ENCODE measurements at places on chromosomes 1 and 21.

GRCh38 chr1:211944733-211945500 is 90.4 kb downstream of the INTS7 start:
- no peak for DNase-seq

- DNase-seq, result no peak
Measured at GRCh38 chr1:2927393-2928360, 93.6 kb upstream of the ACTRT2 start.

GRCh38 chr1:225474986-225475820 is 47.4 kb upstream of the LBR start:
- peak; percentile 71 for DNase-seq

DNA sequence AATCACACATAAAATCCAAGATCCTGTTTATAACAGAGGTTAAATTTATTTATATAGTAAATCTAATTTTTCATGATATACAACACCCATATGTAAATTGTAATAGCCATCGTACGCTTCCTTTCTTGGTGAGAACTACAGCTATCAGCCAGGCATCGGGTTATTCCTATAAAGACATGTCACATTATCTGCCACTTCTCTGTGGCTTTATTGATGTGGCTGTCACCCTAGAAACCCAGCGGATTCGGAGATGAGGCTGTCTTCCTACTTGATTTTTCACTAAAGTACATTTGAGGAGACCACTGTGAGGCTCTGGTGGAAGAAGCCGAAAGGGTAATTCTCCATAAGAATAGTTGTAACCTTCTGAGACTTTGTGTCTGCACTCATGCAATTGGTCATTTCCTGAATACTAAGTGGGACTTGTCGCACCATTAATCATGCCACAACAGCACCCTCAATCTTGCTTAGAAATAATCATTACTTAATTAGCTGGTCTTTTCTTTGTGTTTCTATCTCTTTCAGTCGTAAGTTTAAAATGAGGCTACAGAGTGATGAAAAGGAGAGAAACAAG is 106.0 kb downstream of the NTNG1 start:
- no peak for DNase-seq

DNA sequence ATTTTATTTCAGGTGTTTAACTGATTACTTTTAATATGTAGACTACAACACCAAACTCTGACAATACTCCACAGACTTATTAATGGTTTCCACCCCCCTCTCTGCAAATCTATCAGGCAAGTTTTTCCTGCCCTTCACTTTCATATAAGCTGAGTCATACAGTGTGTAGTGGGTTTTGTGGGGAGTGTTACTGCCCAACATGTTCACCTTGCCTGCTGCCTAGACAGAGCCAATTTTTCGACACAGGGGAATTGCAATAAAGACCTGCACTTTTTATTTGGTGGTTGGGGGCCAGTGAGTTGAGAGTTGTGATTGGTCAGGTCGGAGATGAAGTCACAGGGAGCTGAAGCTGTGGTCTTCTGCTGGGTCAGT is 119.7 kb downstream of the PPIAL4G start:
- DNase-seq, result peak; percentile 32

GRCh38 chr1:13929313-13929712 is 229.3 kb downstream of the PRDM2 start:
- DNase-seq, result no peak

DNA sequence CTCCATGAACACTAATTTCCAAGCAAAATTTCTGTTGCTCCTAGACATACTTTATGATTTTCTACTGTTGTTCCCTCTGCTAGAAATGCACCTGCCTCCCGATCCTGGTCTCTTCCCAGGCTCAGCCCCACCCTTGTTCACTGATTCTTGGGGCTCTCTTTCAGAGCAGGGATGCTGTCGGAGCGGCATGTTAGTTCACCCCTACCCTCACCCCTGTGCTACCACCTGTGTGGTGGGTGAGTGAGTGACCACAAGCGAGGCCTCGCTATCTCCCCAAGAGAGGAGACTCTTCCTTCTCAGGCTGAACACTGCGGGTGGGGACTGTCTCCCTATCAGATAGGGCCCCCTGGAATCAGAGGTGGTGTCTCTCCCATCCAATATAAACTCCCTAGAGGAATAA is 4.9 kb upstream of the S100A8 start:
- DNase-seq, result no peak

DNA sequence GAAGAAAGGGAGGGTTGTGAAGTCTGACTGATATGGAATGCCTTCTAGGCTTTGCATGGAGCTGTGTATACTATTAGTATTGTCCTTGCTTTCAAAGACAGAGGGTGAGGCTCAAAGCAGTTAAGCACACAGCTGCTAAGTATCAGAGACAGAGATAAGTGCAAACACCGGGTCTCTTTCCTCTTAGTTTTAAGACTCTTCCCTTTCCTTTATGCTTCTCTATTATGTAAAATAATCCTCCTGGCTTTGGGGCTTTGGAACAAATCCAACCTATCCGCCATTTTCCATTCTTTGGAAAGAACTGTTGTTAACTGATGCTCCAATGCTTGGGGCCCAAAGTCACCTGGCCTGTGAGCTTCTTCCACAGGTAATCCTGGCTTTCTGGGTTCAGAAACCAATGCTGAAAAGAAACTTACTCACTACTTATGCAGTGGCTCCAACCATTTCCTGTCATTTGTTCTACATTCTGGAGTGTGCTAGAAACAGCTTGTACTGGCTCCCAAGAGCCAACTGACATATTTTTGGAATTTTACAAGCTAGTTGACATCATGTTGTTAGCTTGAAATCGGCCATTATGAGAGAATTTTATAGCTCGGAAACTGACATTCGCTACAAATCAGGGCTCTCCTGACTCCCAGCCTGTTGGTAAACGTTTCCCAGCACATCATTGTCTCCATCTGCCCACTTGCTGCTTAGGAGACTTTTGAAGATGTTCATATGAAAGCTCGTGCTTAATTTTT is 67.5 kb downstream of the DNTTIP2 start:
- no peak for DNase-seq

GRCh38 chr1:92653605-92654381 is 131.1 kb downstream of the EVI5 start:
- no peak for DNase-seq

- DNase-seq, result no peak
Measured at GRCh38 chr1:6652986-6653385, 28.3 kb downstream of the THAP3 start.

DNA sequence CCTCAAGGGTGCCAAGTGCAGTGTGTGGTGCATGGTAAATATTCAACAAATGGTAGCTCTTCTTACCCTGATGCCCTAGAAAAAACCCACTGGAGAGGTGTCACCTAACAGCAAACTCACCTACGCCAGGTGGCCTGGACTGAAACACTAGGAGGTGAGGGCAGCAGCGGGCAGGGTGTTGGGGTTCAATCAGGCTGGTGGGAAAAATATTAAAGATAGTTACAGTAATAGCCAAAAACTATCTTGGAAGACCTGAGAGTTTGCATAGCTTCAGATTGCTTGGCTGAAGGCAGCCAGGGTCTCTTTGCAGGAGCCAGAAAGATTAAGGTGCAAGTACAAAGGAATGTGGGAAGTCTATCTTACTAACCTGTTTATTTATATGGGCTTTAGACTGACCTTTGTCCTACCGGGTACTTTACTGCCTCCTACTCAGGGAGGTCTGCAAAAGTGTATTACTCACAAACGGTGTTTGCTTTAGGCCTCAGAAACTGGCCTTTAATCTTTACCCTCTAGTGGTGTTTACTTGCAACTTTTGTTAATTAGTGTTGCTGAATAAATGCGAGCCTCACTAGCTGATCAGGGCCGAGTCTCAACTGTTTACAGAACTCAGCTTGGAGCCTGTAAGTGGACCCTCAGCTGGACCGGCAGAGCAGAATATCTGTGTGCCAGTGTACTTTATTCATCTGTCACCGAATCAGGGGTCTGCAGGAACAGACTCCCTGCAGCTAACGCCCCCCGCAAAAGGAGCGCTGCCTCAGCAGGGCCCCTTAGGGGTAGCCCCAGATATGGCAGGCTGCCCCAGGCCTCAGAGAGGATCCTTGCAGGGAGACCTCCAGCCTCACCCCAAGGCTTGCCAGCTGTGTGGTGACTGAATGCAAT is 63.9 kb downstream of the SYF2 start:
- no peak for DNase-seq

DNA sequence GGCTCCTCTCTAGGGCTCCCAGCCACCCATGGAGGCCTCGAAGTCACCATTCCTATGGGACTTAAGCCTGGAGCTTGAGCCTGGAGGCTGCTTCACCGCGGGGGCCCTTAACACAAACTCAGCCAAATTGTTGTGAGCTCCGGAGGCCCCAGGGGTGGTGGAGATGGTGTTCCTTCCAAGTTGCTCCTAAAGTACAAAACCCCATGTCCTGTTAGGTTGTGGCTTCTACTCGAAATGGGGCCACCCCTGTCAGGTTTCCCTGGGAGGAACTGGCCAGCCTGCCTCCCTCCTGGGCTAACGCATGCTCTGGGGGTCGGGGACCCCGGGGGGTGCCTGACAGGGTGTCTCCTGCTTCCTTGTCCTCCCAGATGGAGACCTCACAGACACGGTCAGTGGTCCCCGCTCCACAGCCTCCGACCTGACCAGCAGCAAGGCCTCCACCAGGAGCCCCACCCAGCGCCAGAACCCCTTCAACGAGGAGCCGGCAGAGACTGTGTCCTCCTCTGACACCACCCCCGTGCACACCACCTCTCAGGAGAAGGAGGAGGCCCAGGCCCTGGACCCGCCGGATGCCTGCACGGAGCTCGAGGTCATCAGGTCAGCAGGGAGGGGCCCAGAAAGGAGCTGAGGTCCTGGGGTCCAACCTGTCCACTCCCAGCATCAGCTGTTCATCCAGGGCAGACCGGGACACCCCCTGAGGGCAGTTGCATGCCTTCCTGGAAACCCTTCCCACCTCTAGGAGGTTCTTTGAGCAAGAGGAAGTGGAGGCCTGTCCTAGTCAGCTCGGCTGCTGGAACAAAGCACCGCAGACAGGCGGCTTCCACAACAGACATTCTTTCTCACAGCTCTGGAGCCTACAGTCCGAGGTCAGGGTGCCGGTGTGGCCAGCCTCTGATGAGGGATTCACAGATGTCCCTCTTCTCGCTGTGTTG is 10.8 kb upstream of the SLC25A34 start:
- DNase-seq, result no peak

DNA sequence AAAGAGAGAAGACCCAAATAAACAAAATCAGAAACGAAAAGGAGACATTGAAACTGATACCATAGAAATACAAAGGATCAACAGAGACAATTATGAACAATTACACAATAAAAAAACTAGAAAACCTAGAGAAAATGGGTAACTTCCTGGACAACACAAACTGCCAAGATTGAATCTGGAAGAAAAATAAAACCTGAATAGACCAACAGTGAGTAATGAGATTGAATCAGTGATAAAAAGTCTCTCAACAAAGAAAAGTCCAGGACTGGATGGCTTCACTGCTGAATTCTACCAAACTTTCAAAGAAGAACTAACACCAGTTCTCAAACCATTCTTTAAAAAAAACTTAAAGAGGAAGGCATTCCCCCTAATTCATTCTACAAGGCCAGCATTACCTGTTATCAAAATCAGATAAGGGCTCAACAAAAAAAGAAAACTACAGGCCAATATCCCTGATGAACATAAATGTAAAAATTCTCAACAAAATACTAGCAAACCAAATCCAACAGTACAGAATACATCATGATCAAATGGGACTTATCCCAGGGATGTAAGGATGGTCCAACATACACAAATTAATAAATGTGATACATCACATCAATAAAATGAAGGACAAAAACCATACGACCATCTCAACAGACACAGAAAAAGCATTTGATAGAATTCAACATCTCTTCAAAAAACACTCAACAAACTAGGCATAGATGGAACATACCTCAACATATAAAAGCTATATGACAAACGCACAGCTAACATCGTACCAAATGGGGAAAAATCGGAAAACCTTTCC is 119.9 kb downstream of the ACBD6 start:
- DNase-seq, result no peak

DNA sequence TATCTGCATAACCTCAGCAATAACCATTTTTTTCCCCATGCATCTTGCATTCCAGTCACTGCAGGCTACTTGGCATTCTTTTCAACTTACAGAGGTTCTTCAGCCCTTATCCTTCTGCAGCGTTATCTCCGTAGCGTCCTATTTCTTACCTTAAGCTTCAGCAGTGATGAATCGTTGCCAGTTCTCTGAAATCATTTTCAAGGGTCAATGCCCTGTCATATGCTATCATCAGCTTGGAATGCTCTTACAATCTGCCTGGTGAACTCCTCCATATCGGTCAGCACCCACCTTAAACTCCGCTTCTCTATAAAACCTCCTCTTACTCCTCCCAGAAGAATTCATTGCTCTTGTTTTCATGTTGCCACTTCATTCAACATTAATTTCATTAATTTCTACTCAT is 105.1 kb upstream of the DPH5 start:
- no peak for DNase-seq

DNA sequence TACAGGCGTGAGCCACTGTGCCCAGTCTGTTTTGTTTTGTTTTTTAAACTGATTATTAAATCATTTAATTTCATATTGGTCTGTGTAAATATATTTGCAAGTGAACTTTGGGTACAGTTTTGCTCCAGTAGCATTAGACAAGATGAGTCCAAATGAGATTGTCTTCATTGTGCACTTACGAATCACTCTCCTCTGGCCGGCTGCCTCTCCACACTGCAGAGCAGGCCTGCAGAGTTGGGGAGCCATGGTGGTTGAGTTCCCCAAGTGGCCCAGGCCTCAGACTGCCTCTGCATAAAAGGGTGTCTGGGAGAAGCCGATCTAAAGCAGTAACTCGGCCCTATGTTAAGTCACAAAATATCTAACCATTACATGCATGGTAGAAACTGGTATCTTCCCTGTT is 74.8 kb downstream of the ATP5PO start:
- no peak for DNase-seq

GRCh38 chr1:63321066-63321784 is 1.1 kb upstream of the FOXD3 start:
- DNase-seq, result peak; percentile 21

DNA sequence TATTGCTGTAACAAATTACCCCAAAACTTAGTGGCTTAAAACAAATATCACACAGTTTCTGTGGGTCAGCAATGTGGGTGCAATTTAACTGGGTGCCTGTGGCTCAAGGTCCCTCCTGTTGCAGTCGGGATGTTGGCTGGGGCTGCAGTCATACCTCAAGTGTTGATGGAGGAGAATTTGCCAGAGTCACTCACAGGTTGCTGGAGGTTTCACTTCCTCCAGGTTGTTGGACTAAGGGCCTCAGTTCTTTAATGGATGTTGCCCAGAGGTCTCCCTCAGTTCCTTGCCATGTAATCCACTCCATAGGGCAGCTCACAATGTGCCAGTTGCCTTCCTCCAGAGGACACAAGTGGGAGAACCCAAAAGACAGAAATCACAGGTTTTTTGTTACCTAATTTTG is 2.5 kb upstream of the TAF13 start:
- DNase-seq, result no peak

- no peak for DNase-seq
Measured at GRCh38 chr1:152153996-152154395, 5.0 kb downstream of the RPTN start.

GRCh38 chr21:46202592-46203202 is 18.4 kb upstream of the SPATC1L start:
- DNase-seq, result no peak

DNA sequence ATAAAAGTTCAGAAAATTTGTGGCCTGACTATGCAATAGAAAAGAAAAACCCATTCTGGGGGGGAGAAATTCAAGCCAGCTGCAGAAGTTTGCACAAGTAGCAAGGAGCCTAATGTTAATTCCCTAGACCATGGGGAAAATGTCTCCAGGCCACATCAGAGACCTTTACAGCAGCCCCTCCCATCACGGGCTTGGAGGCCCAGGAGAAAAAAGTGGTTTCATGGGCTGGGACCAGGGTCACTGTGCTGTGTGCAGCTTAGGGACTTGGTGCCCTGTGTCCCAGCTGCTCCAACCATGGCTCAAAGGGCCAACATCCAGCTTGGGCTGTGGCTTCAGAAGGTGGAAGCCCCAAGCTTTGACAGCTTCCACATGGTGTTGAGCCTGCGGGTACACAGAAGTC is 42.0 kb downstream of the IL23R start:
- no peak for DNase-seq
